ENCODE measurements at places on chromosomes 11 and 22.

DNA sequence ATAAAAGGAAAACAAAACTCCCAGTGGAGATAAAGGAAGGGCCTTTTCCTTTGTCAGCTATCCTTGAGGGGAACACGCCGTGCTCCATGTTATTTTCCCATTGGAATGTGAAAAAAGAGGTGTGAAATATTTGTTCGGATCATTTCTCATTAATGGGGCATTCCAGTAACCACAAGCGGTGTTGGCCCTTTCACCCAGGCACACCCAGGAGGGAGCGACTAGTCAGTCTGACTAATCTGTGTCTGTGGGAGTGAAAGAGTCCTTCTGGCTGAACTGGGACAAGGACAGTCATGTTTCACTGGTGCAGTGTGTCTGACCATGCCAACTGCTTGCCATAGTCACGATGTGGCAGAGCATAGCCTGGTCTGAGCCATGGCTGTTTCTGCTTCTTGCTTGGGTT lies 13.0 kb upstream of the MYEOV start:
- DNase-seq, result peak; percentile 63

GRCh38 chr11:62839050-62839945 lies at the start of gene WDR74:
Gene WDR74 (minus strand): TSS chr11:62839590. CDS start chr11:62839570, 20 bp downstream.
- DNase-seq, result peak; percentile 86

DNA sequence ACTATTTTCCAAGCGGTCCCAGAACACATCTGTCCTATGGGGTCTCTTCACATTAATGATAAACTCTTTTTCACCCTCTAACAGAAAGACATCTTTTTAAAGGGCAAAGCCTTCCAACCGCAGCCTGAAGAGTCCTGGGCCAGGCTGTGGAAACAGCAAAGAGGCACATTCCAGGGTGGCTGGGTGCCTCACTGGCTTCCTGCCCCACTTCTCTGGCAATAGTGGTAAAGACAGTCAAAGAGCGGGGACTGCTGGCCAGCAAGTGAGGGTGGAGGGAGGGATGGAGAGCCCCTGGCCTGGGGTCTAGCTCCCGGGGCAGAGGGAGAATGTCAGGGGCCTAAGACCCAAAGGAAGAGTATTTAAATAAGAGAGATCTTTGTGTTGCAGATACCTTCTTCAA lies 10.2 kb upstream of the CHST1 start:
- no peak for DNase-seq

DNA sequence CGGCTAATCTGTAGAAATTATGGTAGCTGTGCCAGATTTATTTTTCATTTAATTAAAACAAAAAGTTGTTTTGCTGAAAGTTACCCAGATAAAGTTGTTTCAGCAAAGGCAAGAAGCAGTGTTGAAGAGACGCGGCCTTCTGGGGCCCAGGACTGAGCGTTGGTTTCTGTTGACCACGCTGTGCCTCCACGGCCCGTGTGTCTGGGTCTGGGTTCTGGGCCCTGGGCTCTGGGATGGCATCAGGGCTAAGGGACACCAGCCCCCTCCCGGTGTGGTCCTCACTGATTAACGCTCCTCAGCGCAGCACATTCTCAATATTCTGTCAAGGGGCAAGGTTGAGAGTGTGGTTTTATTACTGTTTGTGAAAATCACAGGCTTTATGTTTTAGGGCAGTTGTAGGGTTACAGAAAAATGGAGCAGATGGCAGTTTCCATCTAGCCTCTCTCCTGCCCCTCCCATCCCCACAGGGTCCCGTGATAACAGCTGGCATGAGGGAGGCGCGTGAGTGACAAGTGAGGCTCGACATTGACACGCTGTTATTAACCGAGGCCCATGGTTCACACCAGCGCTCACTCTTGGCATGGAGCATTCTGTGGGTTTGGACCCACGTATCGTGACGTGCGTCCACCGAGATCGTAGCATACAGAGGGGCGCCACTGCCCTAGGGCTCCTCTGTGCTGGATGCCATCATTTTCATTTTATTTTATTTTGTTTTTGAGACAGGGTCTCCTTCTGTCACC lies 1231.4 kb downstream of the BRD1 start:
- no peak for DNase-seq

DNA sequence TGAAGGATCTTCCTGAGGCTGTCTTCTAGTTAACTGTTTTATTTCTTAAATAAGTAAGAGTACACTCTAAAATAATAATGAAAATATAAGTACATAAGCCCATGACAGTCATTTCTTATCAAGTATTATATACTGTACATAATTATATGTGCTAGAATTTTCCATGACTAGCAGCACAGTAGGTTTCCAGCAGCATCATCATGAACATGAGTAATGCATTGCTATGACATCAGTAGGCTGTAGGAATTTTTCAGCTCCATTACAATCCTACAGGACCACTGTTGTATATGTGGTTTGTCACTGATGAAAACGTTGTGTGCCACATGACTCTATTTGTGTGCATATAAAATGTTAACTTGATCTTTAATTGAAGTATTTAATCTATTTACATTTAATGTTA lies 22.0 kb downstream of the ZNF202 start:
- DNase-seq, result no peak

- DNase-seq, result peak; percentile 64
Observed at GRCh38 chr11:74783241-74783871, 34.7 kb downstream of the RNF169 start.

DNA sequence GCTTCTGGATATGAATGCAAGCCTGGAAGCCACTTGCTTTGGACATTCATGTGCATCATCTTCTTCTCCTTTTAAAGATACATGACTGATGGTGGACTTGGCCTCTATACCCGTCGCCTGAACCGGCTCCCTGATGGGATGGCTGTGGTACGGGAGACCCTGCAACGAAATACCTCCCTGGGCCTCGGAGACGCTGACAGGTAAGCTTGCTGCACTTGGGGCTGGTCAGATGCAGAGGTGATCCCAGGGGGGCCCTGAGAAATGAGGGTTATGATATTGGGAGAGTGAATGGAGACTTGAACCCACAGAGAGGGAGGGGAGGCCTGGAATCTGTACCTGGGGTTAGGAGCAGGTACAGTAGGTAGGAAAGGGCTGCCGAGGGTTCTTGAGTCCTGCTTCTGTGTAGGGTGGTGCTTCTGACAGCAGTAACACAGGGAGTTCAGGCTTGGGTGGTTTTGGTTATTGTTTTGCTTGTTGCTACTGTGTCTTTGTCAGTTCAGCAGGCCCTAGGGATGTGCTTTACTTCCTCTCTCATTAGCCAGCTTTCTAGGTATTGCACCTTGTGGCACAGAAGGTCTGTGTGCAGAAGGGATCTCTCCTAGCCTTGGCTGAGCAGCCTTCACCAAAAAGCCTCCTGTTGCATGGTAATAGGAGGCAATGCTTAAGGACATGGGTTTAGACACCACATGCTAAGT lies 176.1 kb downstream of the DBX1 start:
- DNase-seq, result no peak

DNA sequence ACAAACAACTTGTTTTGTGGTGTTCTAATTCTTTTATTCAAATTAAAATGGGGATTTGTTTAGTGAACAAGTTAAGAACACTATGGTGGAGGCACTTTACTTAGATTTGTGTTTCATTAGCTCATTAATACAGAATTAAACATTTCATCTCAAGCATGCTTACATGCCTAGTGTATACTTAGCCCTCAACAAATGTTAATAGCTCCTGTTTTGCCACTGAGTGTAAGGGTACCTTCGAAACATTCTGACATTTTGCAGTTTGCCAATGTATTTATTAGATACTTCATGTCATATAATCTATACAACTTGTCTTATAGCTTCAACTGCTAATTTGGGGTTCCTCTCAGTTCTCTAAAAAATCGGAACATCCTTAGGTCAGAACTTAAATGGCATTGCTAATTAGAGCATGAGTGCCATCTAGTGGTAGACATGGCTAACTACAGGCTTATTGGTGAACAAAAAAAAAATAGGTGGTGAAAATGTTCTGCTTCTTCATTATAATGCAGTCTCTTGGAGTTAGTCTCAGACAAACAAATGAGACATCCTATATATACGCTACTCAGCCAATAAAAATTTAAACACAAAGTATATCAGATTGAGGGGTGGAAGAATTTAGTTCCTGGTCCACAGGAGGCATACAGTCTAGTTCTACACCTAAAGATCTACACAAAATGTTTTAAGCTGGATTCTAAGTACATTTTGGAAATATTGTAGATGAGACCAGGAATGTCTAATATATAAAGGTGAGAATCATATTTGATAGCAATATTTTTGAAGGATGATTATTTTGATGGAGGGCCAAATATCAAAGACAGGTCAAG lies 4.9 kb upstream of the CNTN5 start:
- DNase-seq, result peak; percentile 11
